Nephron progenitor cell (in vitro differentiated cells): ENCODE measurements at places on chromosomes 5 and 9.

- DNase-seq: no peak
These were observed 37.0 kb upstream of the SAP30L start for GRCh38 chr5:154408811-154409210.

- no peak for DNase-seq
These were observed 54.8 kb upstream of the COL15A1 start for GRCh38 chr9:98888801-98889421.

DNA sequence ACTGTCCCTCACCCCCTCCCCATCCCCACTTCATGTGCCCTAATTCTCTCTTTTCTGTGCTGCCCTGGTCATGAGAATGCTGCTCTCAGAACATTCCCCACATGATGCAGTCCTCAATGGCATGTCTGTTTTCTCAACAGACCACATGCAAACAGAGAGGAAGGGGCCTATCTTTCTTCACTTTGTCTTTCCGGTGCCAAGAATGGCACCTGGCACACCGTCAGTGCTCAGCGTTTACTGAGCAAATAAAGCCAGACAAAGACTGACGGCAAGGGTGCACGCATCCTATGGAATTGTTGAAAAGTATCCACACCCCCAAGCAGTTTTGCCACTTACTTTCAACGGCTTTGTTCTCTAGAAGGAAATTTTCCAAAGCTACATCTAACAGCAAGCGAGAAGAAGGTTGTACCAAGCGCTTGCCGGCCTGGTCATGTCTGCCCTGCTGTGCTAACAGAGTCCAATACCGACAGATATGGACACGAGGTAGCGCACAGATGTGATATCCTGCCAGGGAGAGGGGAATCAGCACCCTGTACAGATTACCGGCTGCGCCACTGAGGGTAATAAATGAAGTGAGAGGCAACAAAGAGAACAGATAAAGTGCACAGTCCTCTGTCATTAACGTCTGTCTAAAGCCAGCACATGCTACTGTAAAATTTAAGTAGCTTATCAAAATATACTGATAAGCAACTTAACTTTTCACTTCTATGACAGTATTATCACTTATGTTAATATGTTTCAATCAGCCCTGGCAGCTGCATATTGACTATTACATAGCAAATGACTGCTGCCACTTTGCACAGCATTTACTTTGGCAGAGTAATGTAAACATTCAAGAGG, 251.7 kb downstream of the DENND1A start:
- DNase-seq: no peak

- DNase-seq: no peak
These were observed 2.2 kb downstream of the BTNL3 start for GRCh38 chr5:180990882-180991242.

GRCh38 chr5:109718632-109719031, 28.9 kb downstream of the MAN2A1 start:
- no peak for DNase-seq

DNA sequence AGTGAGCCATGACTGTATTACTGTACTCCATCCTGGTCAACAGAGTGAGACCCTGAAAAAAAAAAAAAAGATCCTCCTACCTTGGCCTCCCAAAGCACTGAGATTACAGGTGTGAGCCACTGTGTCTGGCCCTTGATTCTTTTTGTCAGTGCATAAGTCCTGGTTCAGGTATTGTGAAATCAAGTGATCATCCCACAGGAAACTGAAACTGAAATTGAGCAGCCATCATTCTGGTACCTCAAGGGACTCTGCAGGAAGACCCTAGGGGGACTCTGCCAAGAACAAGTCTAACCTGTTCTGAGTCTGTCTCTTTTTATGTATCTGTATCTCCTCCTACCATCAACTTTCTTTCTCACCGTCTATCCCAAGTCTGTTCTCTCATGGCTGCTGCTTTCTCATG, 1.9 kb upstream of the DCAF10 start:
- DNase-seq: no peak

GRCh38 chr5:40754381-40755092, 1.2 kb downstream of the TTC33 start:
- no peak for DNase-seq

DNA sequence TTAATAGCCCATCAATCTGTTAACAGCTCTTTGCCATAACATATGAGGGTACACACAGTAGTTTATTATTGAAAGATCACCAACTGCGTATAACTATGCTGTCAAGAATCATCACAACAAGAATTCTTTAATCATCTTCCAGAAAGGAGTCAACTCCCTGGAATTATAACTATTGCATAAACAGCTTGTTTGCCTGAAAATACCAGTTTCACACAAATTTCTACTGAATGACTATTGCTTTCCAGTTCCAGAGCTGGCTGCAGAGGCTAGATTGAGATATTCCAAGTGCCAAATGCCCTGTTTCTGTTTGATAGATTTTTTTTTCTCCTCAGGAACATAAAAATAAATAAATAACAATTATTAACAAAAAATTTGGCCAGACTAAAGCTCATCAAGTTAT, 444.7 kb downstream of the TLE1 start:
- DNase-seq: no peak
